A549 treated with RU486 at 1 μM for 4 hours (cell line): ENCODE measurements at places on chromosomes 2 and 18. TPM values are rescaled to one million over a fixed set of nuclear protein-coding genes. Genes with fewer than 3 reads are reported as not detected.

The VAMP5 gene
- total RNA-seq = 0.15 TPM in 1 of 5 replicates, not detected in the others

The GPC1 gene
- 145 to 235 TPM (median 200 TPM) in 5 replicates for total RNA-seq

The SEC11C gene
- 48.6 to 68.5 TPM (median 59.0 TPM) in 5 replicates for total RNA-seq

The IL36B gene
- not detected in 5 replicates for total RNA-seq

The CTIF gene
- total RNA-seq = 11.4 to 17.6 TPM (median 12.4 TPM) in 5 replicates

The CHRND gene
- total RNA-seq = not detected in 5 replicates

The CEBPZ gene
- 63.4 to 96.8 TPM (median 73.8 TPM) in 5 replicates for total RNA-seq

The EEF1B2 gene
- 1,032 to 1,168 TPM (median 1,129 TPM) in 5 replicates for total RNA-seq

The DYNAP gene
- not detected in 5 replicates for total RNA-seq

The HTR2B gene
- total RNA-seq = 0.06 to 0.11 TPM (median 0.06 TPM) in 3 of 5 replicates, not detected in the others

The LYPD1 gene
- 12.7 to 20.4 TPM (median 15.6 TPM) in 5 replicates for total RNA-seq

The PRKAG3 gene
- not detected in 5 replicates for total RNA-seq

The STAT1 gene
- 54.1 to 67.8 TPM (median 65.1 TPM) in 5 replicates for total RNA-seq

The CKAP2L gene
- total RNA-seq = 8.6 to 19.4 TPM (median 14.2 TPM) in 5 replicates

The APCDD1 gene
- total RNA-seq = not detected in 5 replicates

The CTNNA2 gene
- total RNA-seq = 0.13 to 0.89 TPM (median 0.22 TPM) in 5 replicates

The GAL3ST2 gene
- total RNA-seq = 0.10 to 0.36 TPM (median 0.23 TPM) in 4 of 5 replicates, not detected in the other

The CFAP221 gene
- total RNA-seq = 0.19 to 0.72 TPM (median 0.32 TPM) in 4 of 5 replicates, not detected in the other

The CTLA4 gene
- total RNA-seq = not detected in 5 replicates

The CD8B gene
- not detected in 5 replicates for total RNA-seq

The MCM6 gene
- total RNA-seq = 49.1 to 58.0 TPM (median 53.8 TPM) in 5 replicates

The ASB18 gene
- total RNA-seq = not detected in 5 replicates

The LRRTM1 gene
- total RNA-seq = not detected in 5 replicates

The IL36G gene
- total RNA-seq = not detected in 5 replicates

The GREB1 gene
- 1.8 to 3.7 TPM (median 3.0 TPM) in 5 replicates for total RNA-seq

The CROCC2 gene
- total RNA-seq = not detected in 5 replicates

The AQP12A gene
- total RNA-seq = not detected in 5 replicates

The ACVR1C gene
- 0.01 to 0.06 TPM in 2 of 5 replicates, not detected in the others for total RNA-seq

The NYAP2 gene
- total RNA-seq = not detected in 5 replicates

The EVX2 gene
- 0.02 TPM in 1 of 5 replicates, not detected in the others for total RNA-seq

The STPG4 gene
- 0.10 to 0.17 TPM in 2 of 5 replicates, not detected in the others for total RNA-seq

The C1GALT1C1L gene
- total RNA-seq = 1.7 to 2.5 TPM (median 2.0 TPM) in 5 replicates

The MALL gene
- total RNA-seq = 133 to 157 TPM (median 142 TPM) in 5 replicates

The SULT1C2 gene
- 0.29 to 0.83 TPM (median 0.59 TPM) in 5 replicates for total RNA-seq

The RFTN2 gene
- not detected in 5 replicates for total RNA-seq

The PRSS56 gene
- 0.14 to 0.27 TPM (median 0.22 TPM) in 4 of 5 replicates, not detected in the other for total RNA-seq

The LINC00305 gene
- not detected in 5 replicates for total RNA-seq
